ENCODE measurements at places on chromosomes 12 and 14. TPM values are rescaled to one million over a fixed set of nuclear protein-coding genes. Genes with fewer than 3 reads are reported as not detected.

GRCh38 chr14:70366911-70367310, 7.4 kb upstream of the COX16 start:
- no peak for DNase-seq

GRCh38 chr12:6923003-6923732, 4.6 kb upstream of the ATN1 start:
- DNase-seq: no peak

DNA sequence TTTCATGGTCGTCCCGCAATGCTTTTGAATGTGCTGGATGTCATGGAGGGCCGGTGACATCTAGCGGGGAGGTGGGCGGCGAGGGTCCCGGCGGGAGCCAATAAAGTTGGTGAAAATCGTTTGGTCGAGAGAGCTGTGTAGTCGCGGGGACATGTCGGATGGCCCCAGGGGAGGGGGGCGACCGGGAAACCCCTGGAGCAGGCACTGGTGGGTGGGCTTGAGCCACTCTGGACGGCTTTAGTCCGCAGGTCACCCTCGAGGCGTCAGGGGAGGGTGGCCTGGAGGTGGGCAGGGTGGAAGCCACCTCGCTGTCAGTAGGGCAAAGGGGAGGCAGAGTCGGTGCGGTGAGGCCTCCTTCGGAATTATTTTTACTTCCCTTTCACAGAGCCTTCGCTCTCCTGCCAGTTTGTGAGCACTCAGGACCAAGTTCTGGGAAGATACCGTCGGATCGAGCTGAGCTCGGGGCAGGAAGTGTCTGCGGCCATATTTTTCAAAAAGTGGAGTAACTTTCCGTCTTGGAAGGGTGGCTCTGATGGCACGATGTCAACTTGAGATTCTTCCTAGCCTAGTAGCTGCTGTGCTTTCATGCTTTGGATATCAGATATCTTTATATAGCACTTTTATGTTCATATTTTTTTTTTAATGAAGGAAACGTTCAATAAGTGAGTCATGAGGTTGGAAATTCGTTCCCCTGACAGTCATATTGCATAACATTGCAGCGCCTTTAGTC, 28.2 kb downstream of the WBP11 start:
- no peak for DNase-seq

Gene ZBTB42
- total RNA-seq: 3.9 TPM

Gene MAP1LC3B2
- 1.7 TPM for total RNA-seq

All from pulmonary artery endothelial cell (primary cell).